ENCODE measurements at places on chromosomes 6 and 20.

DNA sequence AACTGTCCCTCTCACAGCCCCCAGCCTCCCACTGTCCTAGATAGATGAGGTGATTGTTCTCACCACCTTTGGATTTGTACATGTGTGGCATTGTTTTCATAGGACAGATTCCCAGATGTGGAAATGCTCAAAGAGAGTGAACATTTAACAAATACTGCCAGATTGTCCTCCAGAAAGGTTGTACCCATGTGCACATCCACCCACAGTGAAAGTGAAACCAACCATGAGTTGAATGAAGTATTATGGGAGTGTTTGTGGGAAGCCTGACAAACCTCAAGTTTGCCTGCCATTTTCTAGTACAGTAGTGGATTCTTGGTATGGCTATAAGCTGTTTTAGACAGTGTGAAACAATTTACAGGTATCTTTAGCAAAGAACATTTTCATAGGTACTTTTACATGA, 42.7 kb downstream of the ANKRD6 start:
- no peak overlapping the region for H3K4me3 ChIP-seq
- peaks cover 18% of the 10 kb centered on the region for H3K4me1 ChIP-seq
- H3K27me3 ChIP-seq, result no peaks in the 10 kb centered on the region
- no peaks in the 10 kb centered on the region for H3K36me3 ChIP-seq

DNA sequence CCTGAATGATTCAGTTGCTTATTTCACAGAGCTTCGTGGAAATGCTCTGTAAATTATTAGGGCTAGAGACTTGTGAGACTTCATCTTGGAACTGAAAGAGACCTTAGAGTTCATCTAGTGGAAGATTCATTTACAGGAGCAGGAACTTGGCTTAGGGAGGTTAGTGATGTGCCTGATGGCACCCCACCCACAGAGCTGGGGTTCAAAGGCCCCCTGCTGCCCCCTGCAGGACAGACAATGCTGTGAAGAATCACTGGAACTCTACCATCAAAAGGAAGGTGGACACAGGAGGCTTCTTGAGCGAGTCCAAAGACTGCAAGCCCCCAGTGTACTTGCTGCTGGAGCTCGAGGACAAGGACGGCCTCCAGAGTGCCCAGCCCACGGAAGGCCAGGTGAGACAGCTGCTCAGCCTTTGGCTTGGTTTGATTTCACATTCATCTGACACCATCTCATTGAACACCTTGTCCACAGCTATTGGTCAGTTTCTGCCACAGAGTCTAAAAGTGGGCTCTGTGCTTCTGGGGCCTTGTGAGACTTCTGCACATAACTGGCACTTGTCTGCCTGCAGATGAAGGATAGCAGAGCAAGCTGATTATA, 25.1 kb downstream of the MYBL2 start:
- no peak overlapping the region for H3K4me3 ChIP-seq
- peaks cover 30% of the 10 kb centered on the region for H3K36me3 ChIP-seq
- H3K27ac ChIP-seq, result no peak overlapping the region

DNA sequence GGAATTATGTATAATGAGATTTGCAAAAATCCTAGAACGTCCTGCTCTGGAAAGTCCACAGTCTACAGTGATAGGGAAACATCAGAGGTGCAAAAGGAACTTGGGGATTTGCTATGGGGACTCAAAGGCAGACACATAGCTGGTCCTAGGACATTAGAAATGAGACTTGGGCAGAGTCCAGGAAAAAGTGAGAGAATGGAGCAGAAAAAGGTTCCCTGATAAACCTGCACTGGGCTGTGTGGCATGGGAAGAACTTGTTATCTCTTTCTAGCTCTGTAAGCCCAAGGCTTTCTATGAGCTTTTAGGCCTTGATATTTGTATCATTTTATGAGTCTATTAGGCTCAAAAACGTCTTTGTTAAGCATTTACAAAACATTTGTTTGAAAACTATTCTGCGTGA, 15.2 kb downstream of the PRND start:
- H3K4me3 ChIP-seq, result no peak overlapping the region
- peaks cover 3% of the 10 kb centered on the region for H3K4me1 ChIP-seq
- no peak overlapping the region for H3K27ac ChIP-seq
- no peak for DNase-seq
- no peaks in the 10 kb centered on the region for H3K36me3 ChIP-seq

DNA sequence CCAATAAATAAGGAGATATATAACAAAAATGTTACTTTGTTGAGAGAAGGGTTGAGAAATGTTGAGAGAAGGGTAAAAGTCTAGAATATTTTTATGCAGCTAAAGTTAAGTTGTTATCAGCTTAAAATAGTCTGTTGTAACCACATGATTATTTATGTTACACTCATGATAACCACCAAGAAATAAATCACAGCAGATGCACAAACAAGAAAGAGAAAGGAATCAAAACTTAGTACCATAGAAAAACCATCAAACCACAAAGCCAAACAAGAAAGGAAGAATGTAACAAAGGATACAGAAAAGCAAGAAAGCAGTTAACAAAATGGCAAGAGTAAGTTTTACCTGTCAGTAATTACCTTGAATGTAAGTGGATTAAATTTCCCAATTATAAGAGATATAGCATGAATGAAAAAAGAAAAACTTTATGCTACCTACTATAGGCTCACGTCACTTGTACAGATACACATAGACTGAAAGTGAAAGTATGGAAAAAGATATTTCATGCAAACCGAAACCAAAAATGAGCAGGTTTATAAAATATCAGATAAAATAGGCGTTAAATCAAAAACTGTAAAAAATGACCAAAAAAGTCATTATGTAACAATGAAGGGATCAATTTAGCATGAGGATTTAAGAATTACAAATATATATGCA, 93.6 kb downstream of the STXBP5 start:
- peaks cover 17% of the 10 kb centered on the region for H3K4me1 ChIP-seq
- no peaks in the 10 kb centered on the region for H3K27me3 ChIP-seq
- H3K4me3 ChIP-seq, result no peak overlapping the region
- no peak overlapping the region for H3K27ac ChIP-seq
- no peak for DNase-seq

DNA sequence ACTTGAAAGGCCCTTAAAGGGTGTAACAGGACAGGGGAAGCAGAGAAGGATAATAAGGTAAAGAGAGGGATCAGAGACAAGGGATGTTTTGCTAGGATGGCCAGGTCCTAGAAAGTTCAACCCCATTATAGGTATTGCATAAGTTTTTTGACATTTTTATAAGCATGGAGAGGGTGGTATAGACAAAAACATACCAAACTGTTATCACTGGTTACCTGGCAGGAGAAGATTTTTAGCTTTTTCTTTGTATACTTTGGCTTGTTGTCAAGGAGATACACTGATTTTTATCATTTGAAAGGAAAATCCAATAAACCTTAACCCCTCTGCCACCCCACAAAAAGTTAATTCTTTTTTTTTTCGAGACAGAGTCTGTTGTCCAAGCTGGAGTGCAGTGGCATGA, 28.4 kb downstream of the ZMYND8 start:
- H3K27me3 ChIP-seq, result no peaks in the 10 kb centered on the region
- DNase-seq, result no peak
- no peak overlapping the region for H3K4me3 ChIP-seq
- peaks cover 36% of the 10 kb centered on the region for H3K36me3 ChIP-seq

- H3K36me3 ChIP-seq, result no peaks in the 10 kb centered on the region
- peaks cover 22% of the 10 kb centered on the region for H3K27me3 ChIP-seq
- no peak for DNase-seq
- no peak overlapping the region for H3K4me3 ChIP-seq
- H3K4me1 ChIP-seq, result no peaks in the 10 kb centered on the region
Observed at GRCh38 chr20:45209924-45210323, 3.1 kb downstream of the SEMG1 start.

DNA sequence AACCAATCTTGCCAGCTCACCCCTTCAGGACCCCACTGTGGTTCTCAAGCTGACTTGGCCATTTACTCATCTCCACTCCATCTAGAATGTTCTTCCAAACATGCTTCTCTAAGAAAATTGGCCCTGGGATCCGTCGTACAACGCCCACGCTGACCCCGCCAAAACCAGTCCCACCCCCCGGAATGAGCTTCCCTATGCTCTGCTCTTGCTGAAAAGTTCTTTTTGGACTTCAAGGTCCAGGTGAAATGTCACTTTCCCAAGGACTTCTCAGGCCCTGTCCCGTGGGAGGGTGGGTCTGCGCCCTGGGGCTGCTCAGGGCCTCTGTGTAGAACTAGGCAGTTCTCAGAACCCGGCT, 9.9 kb downstream of the NOL4L start:
- no peak overlapping the region for H3K4me3 ChIP-seq
- peaks cover 54% of the 10 kb centered on the region for H3K4me1 ChIP-seq
- H3K27me3 ChIP-seq, result no peaks in the 10 kb centered on the region
- no peak overlapping the region for H3K27ac ChIP-seq
- H3K36me3 ChIP-seq, result no peaks in the 10 kb centered on the region
